ENCODE measurements at places on chromosomes 7 and 10.

- DNase-seq: no peak
Observed at GRCh38 chr7:29345590-29345989, 151.0 kb downstream of the CHN2 start.

GRCh38 chr10:30536578-30536977 is 93.0 kb downstream of the LYZL2 start:
- no peak for DNase-seq

DNA sequence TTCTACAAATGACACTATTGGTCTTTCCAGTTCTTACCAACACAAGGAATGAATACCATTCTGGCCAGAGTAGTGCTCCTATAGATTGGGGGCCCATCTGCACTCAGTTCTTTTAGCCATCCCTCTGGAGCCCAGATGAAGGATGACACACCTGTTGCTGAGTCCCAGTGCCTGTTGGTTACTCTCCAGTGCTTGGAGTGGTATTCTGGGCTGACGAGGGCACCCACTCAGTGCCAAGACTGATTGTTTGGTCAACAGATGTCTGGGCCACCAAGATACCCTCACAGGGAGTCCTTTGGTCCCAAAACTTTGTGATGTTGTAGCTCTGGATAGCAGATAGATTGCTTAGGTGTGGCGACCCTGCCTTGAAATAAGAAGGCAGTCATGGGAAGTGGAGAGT is 23.7 kb upstream of the ITGA8 start:
- no peak for DNase-seq

DNA sequence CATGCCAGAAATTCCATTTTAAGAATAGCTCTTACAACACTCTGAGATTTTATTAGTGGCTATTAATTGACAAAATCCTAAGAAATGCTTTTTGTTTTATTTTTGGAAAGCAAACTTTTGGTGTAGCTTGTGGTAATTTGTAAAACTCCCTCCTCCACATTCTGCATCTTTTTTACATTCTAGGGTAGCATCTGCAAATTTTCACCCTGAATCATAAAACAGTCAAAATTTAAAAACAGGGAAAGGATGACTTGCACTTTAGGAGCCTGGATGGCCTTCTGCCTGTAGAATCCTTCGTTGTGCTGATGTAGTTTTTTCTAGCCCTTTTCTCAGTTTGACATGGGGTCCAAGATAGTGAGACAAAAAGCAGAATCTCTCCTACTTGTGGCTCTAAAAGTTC is 316.1 kb downstream of the ADRA2A start:
- no peak for DNase-seq

DNA sequence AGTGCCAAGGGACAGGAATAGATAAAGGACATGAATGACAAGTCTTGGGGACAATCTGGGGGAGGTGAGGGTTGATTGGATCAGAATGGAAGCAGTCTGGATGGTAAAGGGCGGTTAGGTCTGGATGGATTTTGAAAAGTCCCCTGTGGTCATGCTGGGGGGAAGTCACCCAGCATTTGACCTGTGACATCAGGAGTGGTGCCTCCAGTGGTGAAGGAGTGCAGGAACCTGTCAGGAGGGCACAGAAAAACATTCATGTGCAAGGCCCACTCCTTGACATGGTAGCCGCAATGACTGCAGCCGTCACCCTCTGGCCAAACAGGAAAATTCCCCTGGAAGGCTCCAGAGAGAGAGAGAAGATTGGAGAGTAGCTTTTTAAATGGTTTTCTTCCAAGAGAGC is 304.8 kb downstream of the GFRA1 start:
- DNase-seq: no peak

Measured in progenitor cell of endocrine pancreas (in vitro differentiated cells).